NCI-H82 (cell line): ENCODE measurements at places on chromosomes 3 and 15.

- no peak for DNase-seq
Measured at GRCh38 chr3:11522398-11522715, 121.4 kb downstream of the VGLL4 start.

GRCh38 chr15:68310178-68310803 lies 32.7 kb downstream of the FEM1B start:
- DNase-seq: no peak

DNA sequence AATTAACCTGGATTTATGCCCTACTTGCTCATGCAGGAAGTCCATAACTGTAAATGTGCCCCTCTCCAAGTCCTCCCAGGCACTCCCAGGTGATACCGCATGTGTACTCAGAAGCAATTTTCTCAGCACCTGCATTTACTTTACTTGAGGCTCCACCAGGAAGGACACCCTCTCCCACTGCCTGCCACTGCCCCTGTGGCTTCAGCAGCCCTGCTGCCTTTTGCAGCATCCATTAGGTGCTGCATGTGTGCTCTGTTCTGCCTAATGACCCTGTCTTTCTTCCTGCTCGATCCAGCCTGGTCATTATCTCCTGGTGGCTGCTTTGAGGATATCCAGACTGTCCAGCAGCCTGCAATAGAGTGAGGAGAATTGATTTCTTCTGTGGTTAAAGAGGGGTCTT lies 107.6 kb upstream of the SEMA6D start:
- peak; percentile 91 for DNase-seq

- no peak for DNase-seq
Measured at GRCh38 chr3:197268294-197268693, 30.1 kb downstream of the DLG1 start.

- DNase-seq: no peak
Measured at GRCh38 chr15:84992157-84992944, 10.7 kb downstream of the PDE8A start.

GRCh38 chr3:154480033-154480432 lies 50.0 kb upstream of the GPR149 start:
- DNase-seq: no peak

GRCh38 chr3:50666837-50667236 lies 7.9 kb upstream of the DOCK3 start:
- no peak for DNase-seq

DNA sequence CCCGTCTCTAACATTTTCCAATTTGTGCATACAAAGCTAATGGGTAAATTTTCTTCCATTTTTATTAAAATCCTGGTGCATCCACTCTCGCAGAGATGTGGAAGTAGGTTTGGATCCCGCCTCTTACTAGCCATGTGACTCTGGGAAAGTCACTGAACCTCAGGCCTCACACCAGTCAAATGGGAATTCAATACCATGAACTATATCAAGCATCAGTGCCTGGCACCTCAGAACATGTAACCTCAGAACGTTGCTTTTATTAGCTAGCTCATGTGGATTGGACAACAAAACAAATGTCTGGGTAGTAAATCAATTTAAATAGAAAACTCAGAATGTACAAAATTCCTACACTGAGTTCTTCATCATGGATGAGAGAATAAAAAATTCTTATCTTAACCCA lies 60.7 kb downstream of the ANXA2 start:
- no peak for DNase-seq

DNA sequence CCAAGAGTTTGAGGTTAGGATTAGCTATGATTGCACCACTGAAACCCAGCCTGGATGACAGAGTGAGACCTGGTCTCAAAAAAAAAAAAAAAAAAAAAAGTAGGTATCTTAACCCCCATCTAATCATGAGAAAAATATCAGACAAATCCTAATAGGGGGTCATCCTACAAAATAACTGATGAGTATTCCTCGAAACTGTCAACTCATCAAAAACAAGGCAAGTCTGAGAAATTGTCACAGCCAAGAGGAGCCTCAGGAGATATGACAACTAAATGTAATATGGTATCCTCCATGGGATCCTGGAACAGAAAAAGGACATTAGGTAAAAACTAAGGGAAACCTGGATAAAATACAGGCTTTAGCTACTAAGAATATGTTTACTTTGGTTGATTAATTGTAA lies 70.6 kb downstream of the LRRC49 start:
- no peak for DNase-seq

DNA sequence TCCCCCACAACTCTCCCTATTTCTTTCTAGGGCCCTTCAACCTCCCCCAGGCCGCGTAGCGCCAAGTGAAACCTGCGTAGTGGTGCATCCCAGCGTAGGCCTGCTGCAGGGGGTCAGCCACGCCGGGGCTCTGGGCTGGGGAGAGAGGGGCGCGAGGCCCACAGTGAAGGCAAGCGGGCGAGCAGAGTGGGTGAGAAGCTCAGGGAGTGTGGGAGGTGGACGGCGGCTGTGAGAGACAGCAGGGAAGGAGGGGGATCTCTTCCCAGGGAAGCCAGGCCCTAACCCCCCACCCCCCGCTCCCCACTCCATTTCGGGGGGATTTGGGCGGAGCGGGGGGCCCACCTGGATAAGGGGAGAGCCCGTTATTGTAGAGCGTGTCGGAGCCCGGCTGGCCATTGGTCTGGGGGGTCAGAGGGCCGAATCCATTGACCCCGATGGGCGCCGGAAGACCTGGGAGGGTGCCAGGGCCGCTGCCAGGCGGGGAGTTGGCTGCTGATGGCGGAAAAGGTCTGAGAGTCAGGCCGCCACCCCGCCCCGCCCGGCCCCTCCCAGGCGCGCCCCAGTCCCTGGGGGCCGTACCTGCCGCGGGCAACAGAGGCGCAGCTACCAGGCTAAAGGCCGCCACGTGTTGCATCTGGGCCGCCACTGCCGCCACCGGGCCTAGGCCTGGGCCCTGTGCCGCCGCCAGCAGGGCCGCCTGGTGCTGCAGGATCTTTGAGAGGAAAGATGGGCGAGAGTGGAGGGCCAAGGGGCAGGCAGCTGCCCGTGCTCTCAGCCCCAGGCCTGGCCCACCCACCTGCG lies 16.6 kb upstream of the PARP6 start:
- DNase-seq: no peak

DNA sequence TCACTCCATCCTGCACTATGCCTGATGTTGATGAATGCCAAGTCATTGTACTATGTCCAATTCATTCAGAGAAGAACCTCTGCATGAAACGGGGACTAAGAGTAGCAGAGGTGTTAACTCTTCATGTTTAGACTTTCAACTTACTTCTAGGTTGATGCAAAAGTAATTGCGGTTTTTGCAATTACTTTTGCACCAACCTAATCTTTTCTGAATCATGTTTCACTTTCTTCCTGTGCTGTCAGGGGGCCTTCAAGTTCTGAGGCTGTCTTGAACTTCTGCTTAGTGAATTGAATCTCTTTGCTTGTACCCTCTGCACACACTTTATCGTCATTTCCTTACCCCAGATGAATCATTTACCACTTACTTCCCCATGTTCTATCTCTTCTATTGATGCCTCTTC lies 636.2 kb downstream of the NAALADL2 start:
- no peak for DNase-seq

DNA sequence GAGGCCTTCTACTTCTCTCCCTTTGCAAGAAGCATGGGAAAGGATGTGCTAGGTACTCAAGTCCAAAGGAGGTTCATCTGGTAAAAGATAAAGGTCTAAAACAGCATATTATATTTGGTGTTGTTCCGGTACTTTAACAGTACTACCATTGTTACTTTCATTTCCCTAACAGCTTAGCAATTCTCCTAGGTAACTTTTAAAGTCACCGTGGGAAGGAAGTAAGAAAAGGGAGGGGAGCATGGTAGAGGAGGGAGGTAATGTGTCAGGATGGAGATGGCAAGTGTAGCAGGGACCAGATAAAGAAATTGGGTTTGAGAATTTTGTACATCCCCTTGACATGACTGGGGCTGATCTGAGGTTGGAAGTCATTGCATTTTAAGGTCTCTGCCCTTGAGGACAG lies 89.4 kb upstream of the SKOR1 start:
- no peak for DNase-seq

DNA sequence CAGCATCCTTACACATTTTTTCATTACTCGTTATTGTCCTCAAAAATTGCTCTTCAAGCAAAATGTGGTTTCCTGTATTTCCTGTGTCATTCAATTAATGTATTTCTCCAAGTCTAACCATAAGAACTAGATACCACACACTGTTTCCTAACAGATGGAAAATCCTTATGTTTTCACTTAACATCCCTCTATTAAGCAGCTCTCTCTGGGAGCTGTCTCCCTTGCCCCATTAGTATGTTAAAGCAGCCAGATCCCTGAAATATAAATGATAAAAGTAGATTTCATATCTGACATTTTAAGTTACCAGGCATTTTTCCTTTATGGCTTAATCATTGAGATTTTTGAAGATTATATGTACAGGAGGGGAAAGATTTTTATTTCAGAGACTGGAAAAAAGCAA lies 15.9 kb downstream of the PFN2 start:
- no peak for DNase-seq

DNA sequence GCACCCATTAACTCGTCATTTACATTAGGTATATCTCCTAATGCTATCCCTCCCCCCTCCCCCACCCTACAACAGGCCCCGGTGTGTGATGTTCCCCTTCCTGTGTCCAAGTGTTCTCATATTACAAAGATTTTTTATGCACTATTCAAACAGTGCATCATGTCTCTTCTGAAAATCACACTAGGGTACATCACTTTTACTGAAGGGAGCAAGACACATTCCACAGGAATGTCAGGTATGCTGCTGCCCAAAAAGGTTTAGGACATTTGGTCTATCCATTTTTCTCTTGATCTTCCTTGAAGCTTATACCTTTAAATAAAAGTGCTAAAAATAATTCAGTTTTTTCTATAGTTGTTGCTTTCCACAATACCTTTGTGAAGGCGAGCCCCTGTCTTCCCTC lies 9.2 kb upstream of the EPHA3 start:
- no peak for DNase-seq

GRCh38 chr15:73712107-73712506 lies 27.9 kb downstream of the CD276 start:
- DNase-seq: no peak

GRCh38 chr3:10495003-10495402 lies 10.4 kb downstream of the ATP2B2 start:
- peak; percentile 19 for DNase-seq

DNA sequence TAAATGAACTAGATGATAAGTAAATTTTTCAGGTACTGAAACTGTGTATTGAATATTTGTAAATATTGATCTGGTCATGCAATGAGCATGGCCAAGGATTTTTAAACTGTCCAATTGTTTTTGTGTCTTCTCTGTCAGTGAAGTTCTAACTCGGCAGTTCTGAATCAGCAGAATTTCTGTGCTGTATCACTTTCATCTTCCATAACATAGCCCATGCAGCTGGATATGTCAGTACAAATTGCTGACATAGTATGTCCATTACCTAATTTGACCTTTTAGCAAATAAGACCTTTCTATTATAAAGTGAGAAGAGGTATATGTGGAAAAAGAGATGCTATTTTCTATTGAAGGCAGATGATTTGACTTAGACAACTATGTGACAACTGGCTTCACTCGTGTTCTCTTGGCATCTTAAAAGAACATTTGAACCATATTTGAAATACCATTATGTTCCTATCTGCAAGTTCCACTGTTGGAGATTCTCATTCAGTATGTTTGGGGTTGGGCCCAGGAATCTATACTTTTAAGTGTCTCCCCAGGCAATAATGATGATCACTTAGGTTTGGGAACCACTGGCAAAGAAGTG lies 90.4 kb downstream of the CMSS1 start:
- DNase-seq: no peak

- DNase-seq: no peak
Measured at GRCh38 chr15:96733721-96734120, 403.2 kb downstream of the NR2F2 start.

GRCh38 chr3:106635271-106635670 lies 742.0 kb upstream of the CCDC54 start:
- DNase-seq: no peak

- DNase-seq: no peak
Measured at GRCh38 chr3:27680517-27681246, 41.4 kb downstream of the EOMES start.

DNA sequence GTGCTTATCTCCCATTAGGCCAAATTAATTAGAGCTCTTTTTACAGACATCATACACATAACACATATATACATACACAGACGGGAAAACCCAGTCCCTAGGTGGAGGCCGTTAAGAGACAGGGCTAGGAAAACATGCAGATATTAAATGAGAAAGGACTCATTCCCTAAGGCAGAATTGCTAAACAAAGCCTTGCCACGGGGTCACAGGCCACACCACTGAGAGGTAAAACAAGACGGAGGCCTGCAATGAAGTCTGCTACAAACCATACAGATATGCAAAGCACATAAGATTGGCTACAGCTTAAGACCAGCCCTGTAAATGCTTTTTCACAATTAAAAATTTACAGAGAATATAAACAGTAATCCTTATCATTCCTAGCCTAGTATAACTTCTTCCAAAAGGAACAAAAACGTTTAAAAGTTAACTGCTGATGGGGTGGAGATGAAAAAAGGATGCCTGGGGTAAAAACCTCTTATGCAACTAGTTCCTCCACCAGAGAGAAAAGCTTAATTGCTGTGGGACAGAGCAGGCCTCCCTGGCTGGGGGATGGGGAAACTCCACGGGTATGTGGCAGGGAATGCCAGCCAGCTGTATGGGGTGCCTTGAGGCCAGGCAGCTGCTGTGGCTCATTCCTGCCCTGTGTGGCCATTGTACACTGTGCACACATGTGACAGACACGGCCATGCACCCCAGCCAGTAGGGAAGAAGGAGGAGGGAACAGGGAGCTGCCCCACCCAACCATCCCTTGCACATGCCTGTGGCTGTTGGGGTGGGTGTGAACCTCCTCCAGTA lies 481.4 kb upstream of the LMCD1 start:
- DNase-seq: peak; percentile 2

DNA sequence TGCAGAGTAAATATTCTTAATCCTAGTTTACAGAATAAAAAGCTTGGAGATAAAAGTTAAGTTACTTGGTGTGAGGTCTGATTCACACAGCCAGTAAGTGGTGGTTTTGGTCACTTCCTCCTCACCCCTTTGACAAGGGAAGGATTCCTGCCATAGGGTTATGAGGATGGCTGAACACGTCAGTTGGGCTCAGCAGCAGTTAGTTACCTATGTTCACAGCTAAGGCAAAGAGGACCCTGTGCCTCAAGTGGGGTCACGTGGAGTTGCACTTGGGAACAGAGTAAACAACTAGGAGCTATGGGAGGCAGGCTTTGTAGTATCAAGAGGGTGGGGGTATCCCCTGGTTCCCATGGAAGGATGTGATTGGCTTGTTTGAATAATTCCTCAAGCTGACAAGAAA lies 232.2 kb downstream of the UBE2E2 start:
- peak; percentile 14 for DNase-seq

DNA sequence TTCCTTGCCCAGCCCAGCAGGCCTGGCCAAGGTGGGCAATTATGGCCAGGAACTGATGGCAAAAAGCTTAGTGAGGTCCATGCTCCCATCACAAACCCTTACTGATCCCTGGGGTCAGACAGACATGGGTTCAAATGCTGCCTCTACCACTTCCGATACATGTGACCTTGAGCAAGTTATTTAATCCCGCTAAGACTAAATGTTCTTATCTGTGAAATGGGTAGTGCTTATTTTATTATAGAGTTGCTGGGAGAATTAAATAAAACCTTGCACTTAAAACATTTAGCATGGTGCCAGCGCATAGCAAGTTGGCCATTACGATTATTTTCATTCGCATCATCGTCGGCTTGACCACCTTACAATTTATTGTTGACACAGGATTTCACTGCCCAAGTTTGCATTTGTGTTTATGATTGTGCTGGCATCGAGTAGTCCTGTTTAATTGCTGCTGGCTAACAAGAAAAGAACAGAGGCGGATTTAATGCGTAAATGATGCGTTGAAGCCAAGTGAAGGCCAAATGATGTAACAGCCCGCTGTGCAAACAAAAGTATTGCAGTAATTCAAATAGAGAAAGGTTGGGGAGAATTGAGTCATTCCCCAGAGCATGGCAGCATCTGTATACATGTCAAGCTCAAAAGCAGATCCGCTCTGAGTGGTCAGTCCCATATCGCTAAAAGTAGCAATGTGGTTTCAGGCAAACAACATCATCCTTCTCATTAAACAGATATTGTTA lies 7.3 kb upstream of the FURIN start:
- no peak for DNase-seq
